Suprapubic skin (tissue), 4 donors: ENCODE measurements at places on chromosomes 2 and 18. TPM values are rescaled to one million over a fixed set of nuclear protein-coding genes. Genes with fewer than 3 reads are reported as not detected.

Gene CYP1B1
- total RNA-seq: 10.7 TPM

- H3K27me3 ChIP-seq: no peaks in the 10 kb centered on the region
- no peak for DNase-seq
- peaks cover 4% of the 10 kb centered on the region for H3K4me1 ChIP-seq
- H3K4me3 ChIP-seq: no peak overlapping the region
Observed at GRCh38 chr2:237330541-237330940, 83.4 kb downstream of the COL6A3 start.

Gene BOLL
- total RNA-seq: not detected

GRCh38 chr2:169328785-169329184 is 33.5 kb downstream of the LRP2 start:
- H3K36me3 ChIP-seq: no peaks in the 10 kb centered on the region
- H3K27ac ChIP-seq: no peak overlapping the region
- peaks cover 7% of the 10 kb centered on the region for H3K27me3 ChIP-seq
- no peak for DNase-seq
- H3K4me1 ChIP-seq: no peaks in the 10 kb centered on the region

GRCh38 chr2:112692495-112692911 is 28.3 kb upstream of the NT5DC4 start:
- no peak overlapping the region for H3K4me3 ChIP-seq
- peak overlapping the region; percentile 45 for H3K27ac ChIP-seq
- peak; percentile 76 for DNase-seq
- H3K36me3 ChIP-seq: no peaks in the 10 kb centered on the region
- peaks cover 29% of the 10 kb centered on the region for H3K4me1 ChIP-seq
- no peaks in the 10 kb centered on the region for H3K27me3 ChIP-seq

DNA sequence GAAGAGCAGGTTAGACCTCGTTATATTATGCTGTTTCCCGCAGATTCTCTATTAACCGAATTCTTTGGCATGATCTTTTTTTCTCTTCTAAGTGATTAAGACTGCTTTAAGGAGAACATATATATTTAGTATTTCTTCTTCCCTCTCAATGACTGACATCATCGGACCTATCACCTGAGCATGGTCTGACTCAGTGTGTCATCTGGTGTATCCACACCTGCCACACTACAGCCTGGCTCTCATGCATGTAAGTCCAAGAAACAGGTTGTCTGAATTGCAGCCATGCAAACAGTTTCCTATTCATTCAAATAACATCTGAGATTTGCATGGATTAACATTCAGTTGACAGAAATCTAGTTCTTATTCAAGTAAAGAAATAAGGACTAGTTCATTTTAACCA is 55.1 kb upstream of the CWC22 start:
- H3K27ac ChIP-seq: no peak overlapping the region
- no peak for DNase-seq
- no peaks in the 10 kb centered on the region for H3K4me1 ChIP-seq

Gene EVX2
- not detected for total RNA-seq

DNA sequence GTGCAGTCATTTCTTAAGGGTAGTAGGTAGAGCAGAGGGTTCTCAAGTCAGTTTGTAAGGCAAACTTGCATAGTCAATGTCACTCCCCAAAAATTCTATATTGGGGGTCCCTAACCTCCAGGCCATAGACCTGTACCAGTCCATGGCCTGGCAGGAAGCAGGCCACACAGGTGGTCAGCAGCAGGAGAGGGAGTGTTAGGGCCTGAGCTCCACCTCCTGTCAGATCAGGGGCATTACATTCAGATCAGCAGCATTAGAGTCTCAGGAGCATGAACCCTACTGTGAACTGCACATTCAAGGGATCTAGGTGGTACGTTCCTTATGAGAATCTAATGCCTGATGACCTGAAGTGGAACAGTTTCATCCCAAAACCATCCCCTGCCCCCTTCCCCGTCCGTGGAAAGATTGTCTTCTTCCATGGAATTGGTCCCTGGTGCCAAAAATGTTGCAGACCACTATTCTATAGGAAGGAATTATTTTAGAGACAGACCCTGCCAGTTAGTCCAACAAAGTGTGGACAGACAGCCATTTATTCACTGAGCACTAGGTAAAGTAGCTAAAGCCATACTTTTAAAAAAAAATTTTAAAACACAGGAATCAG is 6.7 kb downstream of the COA5 start:
- H3K4me1 ChIP-seq: peaks cover 25% of the 10 kb centered on the region
- no peaks in the 10 kb centered on the region for H3K27me3 ChIP-seq
- no peak for DNase-seq
- H3K4me3 ChIP-seq: no peak overlapping the region
- H3K36me3 ChIP-seq: peaks cover 63% of the 10 kb centered on the region

GRCh38 chr18:22170421-22171257 is 1.2 kb downstream of the GATA6 start:
- peaks cover 64% of the 10 kb centered on the region for H3K4me1 ChIP-seq
- no peak for DNase-seq
- H3K27me3 ChIP-seq: peaks cover 100% of the 10 kb centered on the region
- H3K36me3 ChIP-seq: no peaks in the 10 kb centered on the region
- H3K27ac ChIP-seq: peak overlapping the region; percentile 28

DNA sequence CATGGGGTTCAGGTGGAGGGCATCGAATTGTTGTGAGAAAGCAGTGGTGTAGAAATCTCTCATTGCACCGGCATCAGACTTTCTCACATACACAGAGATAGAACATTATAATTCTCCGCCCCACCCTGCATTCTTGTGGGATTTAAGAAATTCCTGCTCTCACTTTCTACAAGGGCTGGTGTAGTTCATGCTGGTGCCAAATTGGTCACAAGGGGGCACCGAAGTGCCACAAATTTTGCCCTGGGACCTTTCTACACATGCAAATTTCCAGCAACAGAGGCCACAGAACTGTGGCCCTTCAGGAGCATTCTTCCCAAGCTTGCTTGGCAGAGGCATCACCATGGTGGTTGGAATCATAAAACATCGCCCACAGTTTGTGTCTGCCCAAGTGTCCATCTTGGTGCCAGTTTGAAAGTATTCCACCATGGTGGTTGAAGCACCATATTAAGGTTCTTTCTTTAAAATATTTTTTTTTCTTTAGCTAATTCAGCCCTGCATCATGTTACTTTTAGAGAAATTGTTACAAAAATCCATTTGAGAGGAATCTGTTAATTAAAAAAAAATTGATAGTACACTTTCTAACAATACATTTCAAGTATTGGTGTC is 521.2 kb upstream of the FANCL start:
- H3K4me3 ChIP-seq: no peak overlapping the region
- no peak overlapping the region for H3K27ac ChIP-seq
- H3K27me3 ChIP-seq: no peaks in the 10 kb centered on the region
- DNase-seq: no peak
- no peaks in the 10 kb centered on the region for H3K36me3 ChIP-seq

Gene MREG
- 29.5 TPM for total RNA-seq

Gene TXNDC2
- not detected for total RNA-seq

DNA sequence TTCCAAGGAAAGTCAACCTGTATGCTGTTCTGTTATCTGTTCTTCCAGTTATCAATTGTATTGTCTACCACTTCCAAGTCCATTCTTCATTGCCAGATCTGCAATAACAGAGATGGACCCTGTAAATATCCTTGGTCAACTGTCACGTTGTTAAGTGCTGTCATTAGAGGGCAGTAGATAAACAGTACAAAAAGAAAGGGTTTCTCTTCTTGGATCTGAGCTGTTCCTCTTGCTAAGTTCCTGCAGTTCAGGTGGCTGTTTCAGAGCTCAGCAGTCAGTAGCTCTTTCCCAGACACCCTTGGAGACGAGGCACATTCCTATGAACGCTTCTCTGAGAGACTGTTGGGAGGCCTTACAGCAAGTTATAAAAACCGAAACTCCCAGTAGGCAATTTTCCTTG is 957.1 kb upstream of the CHAC2 start:
- no peaks in the 10 kb centered on the region for H3K36me3 ChIP-seq
- no peaks in the 10 kb centered on the region for H3K27me3 ChIP-seq
- no peak overlapping the region for H3K27ac ChIP-seq
- H3K4me1 ChIP-seq: no peaks in the 10 kb centered on the region

GRCh38 chr2:3361518-3362389 is 15.9 kb downstream of the EIPR1 start:
- no peak overlapping the region for H3K27ac ChIP-seq
- no peak overlapping the region for H3K4me3 ChIP-seq
- no peaks in the 10 kb centered on the region for H3K4me1 ChIP-seq
- H3K27me3 ChIP-seq: no peaks in the 10 kb centered on the region

Gene ANKRD23
- 6.2 TPM for total RNA-seq

DNA sequence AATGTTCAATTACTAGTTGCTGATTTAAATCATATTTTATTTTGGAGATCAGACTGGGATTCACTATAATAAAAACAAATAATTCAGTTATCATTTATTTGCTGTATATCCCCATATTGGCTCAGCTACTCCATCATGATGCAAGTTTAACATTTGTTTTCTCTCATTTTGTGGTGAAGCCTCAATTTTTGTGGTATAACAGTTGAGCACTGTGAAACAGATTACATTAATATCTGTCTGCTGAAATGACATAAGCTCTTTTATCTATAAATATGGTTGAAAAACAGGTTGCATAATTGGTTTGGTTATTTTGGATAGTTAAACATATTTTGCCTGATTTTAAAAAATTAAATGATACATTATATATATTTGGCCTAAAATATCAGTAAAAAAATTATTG is 67.7 kb downstream of the DPP4 start:
- no peaks in the 10 kb centered on the region for H3K36me3 ChIP-seq
- no peaks in the 10 kb centered on the region for H3K4me1 ChIP-seq
- H3K27me3 ChIP-seq: no peaks in the 10 kb centered on the region
- no peak for DNase-seq
- no peak overlapping the region for H3K27ac ChIP-seq

Gene B3GNT7
- 1.3 TPM for total RNA-seq

DNA sequence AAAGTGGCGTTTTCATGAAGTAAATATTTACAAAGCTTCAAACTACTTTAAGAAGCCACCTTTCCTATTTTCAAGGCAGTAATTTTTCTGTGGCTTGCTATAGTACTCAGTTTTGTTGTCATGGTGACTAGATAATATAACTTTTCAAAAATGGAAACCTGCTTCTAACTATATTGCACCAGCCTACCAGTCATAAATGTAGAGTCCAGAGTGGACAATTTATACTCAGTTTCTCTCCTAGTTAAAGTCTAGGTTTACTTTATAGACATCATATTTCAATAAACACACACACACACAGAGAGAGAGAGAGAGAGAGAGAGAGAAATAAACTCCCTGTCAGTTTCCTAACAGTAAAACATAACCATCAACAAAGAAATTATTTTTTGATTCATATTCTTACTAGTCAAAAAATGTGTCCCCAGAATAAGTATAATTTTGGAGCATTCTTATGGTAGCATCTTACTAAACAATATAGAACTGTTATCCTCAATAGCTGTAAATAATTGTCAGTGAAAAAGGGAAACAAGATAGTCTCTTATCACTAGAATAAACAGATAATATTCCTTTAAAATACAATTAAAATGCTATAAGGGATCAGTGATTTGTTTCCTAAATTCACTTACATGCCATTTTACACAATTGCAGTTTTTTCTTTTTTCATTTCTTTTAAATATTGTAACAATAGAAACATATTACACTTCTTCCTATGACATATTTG is 163.5 kb upstream of the BOD1L2 start:
- H3K4me3 ChIP-seq: no peak overlapping the region
- no peak overlapping the region for H3K27ac ChIP-seq
- no peaks in the 10 kb centered on the region for H3K27me3 ChIP-seq
- H3K36me3 ChIP-seq: no peaks in the 10 kb centered on the region
- DNase-seq: no peak

DNA sequence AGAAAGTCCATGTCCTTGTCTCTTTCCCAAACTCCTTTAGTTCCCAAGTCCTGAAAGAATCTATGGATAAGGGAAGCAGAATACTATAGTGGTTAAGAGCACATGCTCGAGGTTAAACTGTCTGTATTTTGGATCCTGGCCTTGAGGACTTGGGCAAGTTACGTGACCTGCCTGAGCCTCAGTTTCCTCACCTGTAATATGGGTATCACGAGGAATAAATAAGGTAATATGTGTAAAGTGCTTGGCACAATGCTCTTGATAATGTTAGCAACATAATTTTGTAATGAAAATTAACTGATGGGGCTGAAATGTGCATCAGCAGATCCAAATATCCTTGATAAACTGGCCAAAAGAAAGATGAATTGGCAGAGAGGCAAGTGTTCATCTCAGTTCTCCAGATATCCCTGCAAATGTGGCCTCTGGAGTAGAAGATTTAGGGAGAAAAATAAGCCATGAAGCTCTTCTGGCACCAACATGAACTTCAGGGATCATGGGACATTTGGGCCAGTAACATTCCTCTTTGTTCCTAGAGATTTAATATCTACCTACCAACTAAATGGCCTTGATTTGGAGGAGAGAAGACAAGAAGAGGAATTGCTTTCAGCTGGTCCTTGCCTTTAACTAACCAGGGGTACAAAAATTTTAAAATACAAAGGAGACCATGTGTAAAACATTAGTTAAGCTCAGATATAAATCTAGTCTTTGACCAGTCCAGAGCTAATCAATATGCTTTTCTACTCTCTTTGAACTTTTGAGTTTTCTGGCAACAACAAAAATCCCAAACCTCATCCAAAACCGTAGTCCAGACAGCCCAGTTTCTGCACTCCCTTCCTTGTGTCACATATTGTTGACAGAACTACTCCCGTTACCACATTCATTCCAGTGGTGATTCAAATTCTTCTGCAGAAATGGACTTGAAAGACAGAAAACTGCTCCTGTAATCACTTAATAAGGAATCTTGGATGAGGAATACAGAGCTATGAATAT is 52.7 kb upstream of the EML4 start:
- no peaks in the 10 kb centered on the region for H3K27me3 ChIP-seq
- no peaks in the 10 kb centered on the region for H3K36me3 ChIP-seq
- no peak overlapping the region for H3K4me3 ChIP-seq
- H3K27ac ChIP-seq: no peak overlapping the region

- peaks cover 44% of the 10 kb centered on the region for H3K4me1 ChIP-seq
- no peaks in the 10 kb centered on the region for H3K36me3 ChIP-seq
- H3K27me3 ChIP-seq: peaks cover 4% of the 10 kb centered on the region
- H3K27ac ChIP-seq: no peak overlapping the region
Observed at GRCh38 chr2:98911126-98911375, 25.0 kb downstream of the CRACDL start.

Gene CDH7
- total RNA-seq: not detected

DNA sequence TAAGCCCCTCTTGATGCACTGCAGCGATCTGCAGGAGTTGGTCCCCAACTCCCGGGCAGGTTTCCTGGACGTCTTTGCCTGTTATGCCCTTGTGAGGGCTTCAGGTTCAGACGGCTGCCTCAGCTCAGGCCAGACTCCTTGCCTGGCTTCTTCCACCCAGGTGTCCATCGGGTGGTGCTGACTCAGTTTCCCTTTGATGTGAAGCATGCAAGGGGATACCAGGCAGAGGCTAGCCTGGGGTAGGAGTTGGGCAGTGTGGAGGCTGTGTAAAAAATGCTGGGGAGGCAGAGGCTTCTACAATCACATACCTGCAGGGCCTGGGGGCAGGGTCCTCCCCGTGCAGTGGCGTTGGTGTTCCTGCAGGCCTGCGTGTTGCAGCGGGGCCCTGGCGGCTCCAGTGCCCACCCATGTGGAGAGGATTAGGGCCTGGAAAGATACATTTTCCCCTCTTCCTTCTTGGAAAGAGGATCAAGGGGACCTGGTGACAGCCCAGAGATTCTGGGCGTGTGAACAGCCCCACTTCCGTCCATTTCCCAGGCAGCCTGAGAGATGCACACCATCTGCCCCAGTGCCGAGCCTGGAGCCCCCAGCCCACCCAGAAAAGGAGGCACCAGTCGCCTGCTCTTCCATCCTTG is 338.3 kb downstream of the DYSF start:
- no peaks in the 10 kb centered on the region for H3K36me3 ChIP-seq
- no peak overlapping the region for H3K4me3 ChIP-seq
- peak; percentile 47 for DNase-seq
- no peak overlapping the region for H3K27ac ChIP-seq
- H3K4me1 ChIP-seq: peaks cover 10% of the 10 kb centered on the region
